ENCODE measurements at places on chromosomes 1 and 21.
A peak's percentile ranks its signal among the peaks of the same experiment; 100 is the strongest.

DNA sequence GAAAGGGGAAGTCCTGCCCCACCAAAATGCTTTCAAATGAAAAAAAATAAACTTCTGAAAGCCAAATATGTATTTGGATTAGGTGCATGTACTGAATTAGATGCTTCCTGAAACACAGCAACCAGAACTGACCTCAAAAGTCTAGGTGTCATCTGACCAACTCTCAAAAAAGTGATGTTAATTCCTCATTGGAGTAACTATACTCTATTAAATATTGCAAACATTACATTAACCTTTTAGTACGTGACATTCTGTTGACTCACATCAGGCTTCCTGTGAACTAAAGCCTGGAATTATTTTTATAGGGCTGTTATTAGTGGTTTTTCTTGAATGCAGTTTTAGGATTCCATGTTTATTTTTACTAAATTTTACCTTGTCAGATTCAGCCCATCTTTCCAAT is 73.5 kb downstream of the ASTN1 start:
- peak; percentile 22 for DNase-seq

- no peak for DNase-seq
These were observed 201.2 kb downstream of the TOMM20 start for GRCh38 chr1:234927312-234927970.

DNA sequence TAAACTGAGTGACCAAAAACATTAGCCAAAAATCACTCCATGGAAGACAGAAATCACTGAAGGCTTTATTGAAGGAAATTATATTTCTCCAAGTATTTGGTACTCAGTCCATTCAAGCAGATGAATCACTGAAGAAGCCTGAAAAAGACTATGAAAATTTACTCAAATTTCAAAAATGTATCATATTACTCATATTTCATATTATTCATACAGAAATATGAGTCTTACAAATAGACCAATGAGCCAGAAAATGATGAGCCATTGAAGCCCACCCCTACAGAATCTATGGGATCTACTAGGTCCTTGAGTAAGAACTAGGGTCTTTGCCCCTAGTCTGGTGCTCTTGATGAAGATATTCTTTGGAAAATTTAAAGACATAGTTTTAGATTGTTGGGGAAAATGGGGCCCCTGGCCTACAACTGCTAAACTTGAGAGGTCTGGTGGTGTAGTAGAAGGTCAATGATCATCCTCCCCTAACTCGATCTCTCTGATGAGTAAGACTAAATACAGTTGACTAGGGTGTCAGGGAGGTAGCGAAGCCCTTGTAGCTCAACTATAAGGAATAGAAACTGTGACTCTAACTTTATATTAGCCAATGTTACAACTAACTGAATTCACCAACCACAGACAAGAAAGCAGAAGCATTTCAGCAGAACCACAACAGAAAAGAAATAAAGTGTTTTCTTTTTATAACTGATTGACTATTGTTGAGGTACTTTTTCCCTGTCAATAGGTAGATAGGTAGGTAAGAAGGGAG is 81.0 kb downstream of the NOTCH2 start:
- no peak for DNase-seq

- no peak for DNase-seq
These were observed 281.4 kb downstream of the GRIK1 start for GRCh38 chr21:29658177-29658933.

GRCh38 chr1:25740071-25740470 is 59.9 kb upstream of the SELENON start:
- no peak for DNase-seq

DNA sequence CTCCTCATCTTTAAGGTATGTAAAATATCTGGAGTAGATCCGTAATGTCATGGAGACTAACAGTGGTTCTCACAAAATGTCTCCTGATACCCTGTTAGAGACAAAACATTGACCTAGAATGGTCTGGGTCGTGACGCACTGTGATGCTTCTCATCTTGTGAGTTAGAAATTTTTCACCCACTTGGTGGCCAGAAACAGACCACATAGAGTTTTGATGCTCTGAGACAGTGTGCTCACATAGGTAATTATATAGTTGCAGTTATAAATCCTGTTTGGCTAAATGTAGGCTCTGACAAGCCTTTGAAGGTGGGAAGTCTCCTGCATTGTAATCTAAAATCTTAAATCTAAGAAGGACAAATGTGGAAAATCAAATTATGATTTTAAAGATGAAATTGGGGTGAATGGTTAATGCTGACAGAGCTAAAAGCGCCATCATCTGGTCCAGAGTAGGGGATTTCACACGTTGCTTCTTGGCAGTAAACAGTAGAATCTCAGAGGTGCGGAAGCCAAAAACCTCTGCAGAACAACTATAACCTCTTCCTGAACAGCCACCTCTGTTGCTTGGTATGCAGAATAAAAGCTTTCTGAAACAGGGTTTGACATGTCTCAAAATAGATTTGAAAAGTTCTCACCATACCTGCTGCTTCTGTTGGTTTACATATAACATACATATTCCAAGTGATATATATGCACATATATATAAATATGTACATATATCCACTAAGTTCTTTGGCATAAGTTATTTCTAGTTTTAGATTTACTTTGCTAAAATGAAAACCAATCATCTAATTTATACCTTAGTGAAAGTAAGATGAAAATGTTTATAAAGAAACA is 17.1 kb downstream of the RPAP2 start:
- no peak for DNase-seq

DNA sequence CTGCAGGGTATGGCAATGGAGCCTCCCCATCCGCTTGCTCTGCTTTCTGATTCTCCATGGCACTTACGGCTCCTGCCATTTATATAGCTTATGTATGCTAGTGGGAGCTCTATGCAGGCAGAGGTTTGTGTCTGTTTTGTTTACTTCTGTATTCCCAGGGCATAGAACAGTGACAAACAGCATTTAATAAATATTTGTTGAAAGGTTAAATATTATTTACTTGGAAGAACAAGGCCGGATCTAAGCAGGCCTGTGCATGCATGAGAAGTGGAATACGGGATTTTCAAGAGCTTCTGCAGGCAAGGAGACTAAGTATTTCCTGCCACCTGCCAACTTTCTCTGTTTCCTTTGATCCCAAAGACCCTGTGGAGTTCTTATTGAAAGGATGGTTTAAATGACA is 90.7 kb downstream of the XCL2 start:
- no peak for DNase-seq

DNA sequence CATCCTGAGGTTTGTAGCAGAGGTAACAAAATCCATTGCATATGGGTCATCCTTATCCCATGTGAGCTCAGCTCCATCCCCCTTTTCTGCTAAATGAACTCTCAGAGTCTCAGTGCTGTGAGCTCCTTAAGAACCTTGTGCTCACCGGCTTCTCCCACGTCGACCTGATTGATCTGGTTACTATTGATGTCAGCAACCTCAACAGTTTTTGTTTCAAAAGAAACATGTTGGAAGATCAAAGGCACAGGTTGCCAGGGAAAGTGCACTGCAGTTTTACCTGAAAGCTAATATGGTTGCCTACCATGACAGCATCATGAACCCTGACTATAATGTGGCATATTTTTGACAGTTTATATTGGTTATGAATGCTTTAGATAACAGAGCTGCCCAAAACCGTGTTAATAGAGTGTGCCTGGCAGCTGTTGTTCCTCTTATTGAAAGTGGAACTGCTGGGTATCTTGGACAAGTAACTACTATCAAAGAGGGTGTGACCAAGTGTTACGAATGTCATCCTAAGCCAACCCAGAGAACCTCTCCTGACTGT is 131.4 kb downstream of the HS2ST1 start:
- DNase-seq: no peak

- no peak for DNase-seq
These were observed 28.3 kb upstream of the ASPM start for GRCh38 chr1:197174818-197175217.

GRCh38 chr1:172801771-172802322 is 142.9 kb downstream of the FASLG start:
- no peak for DNase-seq

- peak; percentile 65 for DNase-seq
These were observed 41.7 kb downstream of the DIP2A start for GRCh38 chr21:46500224-46500861.

DNA sequence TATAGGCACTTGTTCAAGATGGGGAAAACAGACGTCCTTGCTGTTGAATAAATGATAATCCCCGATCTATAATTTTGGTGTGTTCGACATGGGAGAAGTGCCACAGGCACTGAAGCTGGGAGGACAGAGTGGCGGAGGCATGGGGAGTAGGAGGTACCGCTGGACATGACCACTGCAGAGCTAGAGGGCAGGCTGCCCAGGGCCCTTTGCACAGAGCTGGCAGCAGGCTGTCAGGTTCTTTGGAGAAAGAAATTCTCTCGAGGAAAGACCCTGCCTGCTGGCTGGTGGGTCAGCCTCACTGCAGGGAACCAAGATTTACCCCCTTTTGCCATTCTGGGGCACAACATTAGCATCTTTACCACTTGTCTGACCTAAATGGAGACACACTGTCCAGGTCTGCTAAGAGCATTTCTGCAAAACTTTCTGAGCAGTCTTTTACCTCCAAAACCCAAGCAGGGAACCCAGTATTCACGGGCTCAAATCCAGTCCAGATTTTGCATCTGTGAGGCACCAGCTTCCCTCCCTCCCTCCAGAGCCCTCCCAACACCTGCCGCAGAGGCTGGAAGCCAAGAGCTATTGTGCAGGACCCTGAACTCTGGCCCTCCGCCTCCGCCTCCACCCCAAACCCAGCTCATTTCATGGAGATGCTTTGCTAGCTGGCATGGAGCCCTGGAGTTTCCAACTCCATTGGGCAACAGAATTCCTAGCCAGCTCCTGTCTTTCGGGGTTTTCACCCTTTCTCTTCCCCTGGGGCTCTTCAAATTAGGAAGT is 142.3 kb downstream of the PLXNA2 start:
- DNase-seq: peak; percentile 42

GRCh38 chr1:77084457-77084856 is 134.8 kb downstream of the PIGK start:
- DNase-seq: no peak

GRCh38 chr1:229694053-229694693 is 68.1 kb downstream of the URB2 start:
- DNase-seq: peak; percentile 54

DNA sequence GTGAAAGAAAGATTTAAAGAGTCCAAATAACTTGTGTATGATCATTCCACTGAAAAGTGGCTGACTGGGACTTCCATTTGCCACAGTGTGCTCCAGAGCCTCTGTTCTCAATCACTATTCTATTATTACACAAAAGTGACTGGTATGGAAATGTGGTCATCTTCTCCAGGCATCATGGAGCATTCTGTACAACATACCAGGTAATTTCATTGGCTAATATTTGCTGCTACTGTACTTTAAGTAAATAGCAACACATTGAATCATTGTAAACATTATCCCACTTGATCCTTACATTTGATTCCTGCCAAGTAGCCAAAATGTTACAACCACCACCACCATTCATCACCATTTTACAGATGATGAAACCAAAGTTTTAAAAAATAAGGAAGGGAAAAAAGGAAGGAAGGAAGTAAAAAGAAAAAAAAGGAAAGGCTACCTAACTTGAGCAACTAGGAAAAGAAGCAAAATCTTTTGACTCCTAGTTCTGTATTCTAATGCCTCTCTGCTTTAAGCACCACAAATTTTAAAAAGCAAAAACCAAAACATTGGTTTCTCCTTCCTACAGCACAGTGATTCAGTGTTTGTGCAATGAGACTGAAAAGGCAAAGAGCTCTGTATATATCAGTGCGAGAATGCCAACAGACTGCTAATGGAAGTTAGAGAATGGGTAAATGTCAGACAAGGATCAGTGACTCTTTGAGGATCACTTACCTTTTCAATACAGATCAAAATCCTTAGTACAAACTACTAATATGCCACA is 361.4 kb upstream of the PTBP2 start:
- DNase-seq: peak; percentile 43

GRCh38 chr1:8318436-8318835 is 522 bp downstream of the SLC45A1 start:
- no peak for DNase-seq

GRCh38 chr1:227437495-227438008 is 119.3 kb upstream of the CDC42BPA start:
- peak; percentile 55 for DNase-seq

GRCh38 chr1:33331444-33332356 is 10.8 kb upstream of the A3GALT2 start:
- no peak for DNase-seq

DNA sequence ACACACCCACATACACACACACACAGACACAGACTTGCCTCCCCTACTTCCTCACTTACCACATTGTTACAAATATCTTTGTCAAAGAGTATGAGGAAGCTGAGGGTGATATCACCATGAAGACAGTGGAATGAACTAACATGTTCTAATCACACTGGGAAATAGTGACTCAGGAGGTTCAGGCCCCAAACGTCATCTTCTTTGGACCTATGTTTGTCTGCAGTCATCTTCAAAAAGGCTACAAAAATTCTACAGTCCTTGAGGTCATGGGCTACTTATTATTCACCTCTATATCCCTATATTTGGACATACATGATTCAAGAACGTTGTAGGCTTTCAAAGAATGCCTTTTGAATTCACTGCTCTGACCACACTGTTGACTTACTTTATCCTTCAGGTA is 2.1 kb upstream of the LCE2C start:
- no peak for DNase-seq

- no peak for DNase-seq
These were observed 33.2 kb upstream of the SERBP1 start for GRCh38 chr1:67463298-67463955.

GRCh38 chr1:29639741-29640427 is 403.6 kb downstream of the PTPRU start:
- peak; percentile 96 for DNase-seq

GRCh38 chr1:234755449-234755863 is 145.5 kb upstream of the IRF2BP2 start:
- peak; percentile 55 for DNase-seq

DNA sequence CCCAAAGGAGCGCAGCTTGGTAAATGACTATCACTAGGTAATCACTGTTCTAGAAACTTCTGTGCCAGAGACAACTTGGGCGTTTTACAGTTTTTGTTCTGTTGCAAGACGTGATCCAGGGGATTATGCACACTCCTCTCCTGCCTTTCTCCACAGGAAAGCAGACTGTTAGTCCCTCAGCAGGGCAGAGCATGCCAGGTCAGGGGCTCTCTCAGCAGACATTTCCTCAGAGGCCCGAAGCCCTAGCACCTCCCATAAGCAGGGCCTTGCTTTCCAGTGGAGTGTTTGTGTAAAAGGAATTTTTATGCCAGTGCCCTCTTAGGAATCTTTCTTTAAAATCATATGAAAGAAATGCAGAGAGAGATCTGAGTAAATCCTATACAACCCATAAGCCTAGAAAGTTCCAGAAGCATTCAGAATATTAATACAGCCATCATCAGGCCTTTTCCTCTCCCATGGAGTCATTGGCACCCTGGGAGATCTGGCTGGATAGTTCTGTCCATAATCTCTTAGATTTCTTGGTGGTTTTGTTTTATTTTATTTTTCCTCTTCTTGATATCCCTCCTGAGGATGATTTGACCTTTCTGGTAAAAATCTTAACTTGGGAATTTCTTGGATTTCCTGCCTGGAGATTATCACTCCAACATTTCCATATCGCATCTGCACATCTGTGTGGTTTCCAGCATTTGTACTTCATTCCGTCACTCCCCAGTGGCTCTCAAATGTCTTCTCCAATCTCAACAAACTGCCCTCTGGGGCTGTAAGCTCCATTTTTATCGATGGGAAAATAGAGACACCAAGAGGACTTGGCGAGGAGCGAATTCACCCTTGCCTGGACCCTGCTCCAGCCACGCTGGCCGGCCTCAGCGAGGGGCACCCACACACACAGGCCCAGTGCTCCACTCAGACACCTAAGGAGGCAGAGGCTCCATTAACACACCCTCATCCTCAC is 116.1 kb downstream of the PSMG1 start:
- no peak for DNase-seq
